ENCODE measurements at places on chromosomes 7 and 10.

DNA sequence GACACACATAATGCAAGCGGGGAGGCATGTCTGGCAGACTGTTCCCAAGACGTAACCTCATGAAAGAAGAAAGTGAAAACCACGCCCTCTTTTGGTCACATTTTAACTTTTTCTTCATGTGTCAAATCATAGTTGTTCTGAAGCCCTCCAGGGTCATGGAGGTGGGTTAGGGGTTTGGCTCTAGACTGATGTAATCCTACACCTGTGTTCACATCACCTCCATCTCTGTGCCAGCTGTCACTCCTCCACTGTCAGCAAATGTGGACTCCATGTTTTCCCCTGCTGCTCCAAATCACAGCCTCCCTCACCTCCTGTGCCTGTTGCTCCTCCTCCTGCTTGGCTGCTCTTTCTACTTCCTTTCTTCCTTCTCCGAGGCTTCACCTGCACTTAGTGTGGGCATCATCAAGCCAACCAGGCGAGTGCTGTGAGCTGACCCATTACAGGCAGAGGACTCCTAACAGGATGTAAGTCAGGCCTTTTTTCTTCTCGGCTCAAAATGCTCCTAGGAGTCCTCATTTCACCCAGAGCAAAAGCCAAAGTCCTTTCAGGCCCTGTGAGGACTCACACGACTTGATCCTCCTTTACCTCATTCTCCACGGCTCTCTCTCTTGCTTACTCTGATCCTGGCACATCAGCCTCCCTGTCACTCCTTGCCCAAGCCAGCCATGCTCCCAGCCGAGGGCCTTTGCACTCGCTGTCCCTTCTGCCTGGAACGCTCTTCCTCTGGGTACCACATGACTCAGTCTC lies 66.4 kb upstream of the IFRD1 start:
- no peak for DNase-seq

DNA sequence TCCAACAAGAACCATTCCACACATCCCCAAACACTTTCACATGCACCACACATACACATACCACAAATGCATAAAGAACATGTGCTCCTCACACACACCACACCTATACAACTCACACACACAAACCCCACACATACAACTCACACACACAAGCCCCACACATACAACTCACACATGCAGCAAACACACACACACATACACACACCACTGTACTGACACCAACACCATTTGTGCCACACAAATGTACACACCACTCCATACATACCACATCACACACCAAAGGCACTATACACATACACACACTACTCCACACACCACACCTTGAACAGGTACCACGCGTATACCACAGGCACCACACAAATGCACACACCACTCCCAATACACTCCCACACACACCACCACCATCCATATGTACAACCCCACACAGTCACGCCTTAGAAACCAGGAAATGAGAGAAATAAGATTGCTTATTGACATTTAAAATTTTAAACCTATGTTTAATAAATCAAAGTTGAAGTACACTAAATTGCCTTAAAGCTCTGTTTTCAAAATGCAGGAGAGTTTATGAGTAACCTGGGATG lies 107.4 kb downstream of the ARL4A start:
- no peak for DNase-seq

DNA sequence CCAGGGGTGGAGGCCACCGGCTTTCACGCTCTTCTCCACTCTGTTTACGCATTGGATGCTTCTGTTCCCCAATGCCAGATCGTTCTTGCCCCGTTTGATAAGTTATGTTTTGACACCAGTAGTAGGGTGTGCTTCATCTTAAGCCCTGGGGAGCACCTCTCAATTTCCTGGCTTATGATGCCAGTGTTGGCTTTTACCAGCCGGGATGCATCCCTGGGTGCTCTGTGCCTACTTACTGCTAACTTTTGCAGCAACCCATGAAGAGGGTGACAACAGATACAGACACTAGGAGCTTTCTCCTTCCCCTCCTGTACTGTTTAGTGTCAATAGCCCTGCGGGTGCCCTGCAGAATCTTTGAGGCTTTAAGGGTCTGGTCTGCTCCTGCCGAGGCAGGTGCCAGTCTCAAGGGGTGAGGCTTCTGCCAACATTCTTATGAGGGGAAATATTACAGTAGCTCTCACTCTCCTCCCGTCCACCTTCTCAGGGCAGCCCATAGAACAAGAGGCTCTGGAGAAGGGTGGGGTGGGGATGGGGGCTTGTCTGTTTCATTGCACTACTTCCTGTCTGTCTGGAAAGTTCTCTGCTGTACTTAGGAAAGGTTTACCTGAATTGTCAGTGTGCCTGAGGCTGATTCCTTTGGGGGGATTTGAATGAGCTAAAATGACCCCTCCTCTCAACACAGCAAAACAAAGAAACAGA lies 23.3 kb downstream of the ADCY1 start:
- DNase-seq = no peak

GRCh38 chr10:59079386-59080226 lies 96.8 kb upstream of the PHYHIPL start:
- DNase-seq = no peak

DNA sequence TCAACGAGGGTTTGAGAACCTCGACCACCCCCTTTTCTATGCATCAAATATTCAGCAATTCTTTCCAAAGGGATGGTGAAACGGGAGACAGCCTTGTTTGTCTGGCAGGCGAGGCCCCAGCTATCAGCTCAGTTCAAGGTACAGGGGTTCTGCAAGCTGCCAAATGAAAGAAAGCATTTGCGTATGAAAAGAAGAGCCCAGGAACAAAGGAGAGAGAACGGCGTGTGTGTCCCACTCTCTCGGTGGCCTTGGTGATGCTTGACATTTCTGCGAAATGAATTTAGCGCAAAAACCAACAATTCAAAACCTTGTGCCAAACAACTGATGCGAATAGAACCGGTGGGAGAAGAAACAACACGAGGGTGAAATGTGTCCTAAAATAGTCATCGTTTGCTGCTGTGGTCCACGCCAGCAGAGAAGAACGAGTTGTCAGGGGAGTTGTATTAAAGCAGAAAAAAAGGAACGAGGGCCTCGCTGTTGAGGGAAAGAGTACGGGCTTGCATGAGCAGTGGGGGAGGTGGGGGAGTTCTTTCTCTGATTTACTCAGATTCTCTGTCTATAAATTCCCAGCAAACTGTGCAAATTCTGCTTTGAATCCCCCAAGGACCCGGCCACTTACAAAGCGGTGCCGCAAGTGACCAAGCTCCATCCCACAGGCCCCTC lies 97.7 kb downstream of the TMEM130 start:
- no peak for DNase-seq

DNA sequence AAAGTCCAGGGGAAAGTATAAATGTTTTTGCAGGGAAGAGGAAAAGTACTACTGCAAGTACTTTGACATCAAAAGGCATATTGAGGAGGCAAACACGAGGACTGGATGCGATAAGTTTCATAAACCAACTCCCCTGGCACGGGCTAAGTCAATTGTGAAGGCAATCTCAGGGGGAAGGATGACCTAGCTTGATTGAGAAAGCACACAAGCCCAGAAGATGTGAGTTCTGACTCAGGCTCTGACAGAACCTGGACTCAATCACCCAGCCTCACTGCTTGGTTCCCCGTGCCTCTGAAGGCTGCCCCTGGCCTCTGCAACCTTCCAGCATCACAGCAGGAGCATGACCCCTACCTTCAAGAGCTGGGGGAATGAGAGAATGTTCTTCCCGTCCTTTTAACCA lies 93.2 kb upstream of the ZNF438 start:
- no peak for DNase-seq

- no peak for DNase-seq
These were observed 176.5 kb downstream of the PFKFB3 start for GRCh38 chr10:6379015-6379776.

- DNase-seq = no peak
These were observed 1241.7 kb downstream of the TYW1 start for GRCh38 chr7:68238204-68238805.

DNA sequence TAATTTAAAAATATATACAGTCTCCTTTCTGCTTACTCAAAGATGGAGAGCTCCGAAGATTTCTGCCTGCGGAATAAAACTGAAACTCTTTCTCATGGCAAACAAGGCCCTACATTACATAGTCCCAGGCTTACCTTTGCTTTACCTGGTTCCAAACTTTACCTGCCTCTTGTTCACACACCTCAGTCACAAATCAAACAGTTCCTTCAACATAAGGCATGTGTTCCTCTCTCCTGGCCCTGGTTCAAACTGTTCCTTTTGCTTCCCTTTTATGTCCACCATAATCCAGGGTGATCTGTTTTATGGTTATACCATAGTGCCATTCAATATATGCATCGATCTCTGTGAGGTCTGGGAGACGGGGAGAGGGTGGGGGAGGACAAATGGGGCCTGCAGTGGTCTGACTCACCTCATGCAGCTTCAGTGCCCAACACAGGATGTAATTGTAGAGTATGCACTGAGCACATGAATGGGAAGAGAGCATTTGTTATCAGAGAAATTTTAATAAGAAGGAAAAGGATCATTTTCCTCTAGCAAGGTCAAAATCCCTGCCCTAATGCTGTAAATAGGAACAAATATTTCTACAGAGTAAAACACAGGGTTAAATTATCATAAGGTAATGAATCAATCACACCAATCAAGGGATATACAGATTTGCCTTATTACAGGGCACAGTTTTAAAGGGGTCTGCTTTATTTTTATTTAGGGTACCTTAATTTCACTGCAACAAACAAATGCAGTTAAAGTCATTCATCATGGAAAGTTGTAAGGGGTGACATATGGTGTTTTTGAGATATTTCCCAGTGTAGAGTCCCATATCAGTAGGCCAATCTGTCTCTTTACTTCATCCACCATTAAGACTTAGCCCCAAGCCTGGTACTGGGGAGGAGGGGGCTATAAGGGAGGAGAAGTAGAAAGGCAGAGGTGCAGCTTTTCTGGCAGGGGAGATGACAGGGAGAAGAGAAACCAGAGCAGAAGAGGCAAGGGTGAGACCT lies 88.8 kb upstream of the PDE1C start:
- no peak for DNase-seq

DNA sequence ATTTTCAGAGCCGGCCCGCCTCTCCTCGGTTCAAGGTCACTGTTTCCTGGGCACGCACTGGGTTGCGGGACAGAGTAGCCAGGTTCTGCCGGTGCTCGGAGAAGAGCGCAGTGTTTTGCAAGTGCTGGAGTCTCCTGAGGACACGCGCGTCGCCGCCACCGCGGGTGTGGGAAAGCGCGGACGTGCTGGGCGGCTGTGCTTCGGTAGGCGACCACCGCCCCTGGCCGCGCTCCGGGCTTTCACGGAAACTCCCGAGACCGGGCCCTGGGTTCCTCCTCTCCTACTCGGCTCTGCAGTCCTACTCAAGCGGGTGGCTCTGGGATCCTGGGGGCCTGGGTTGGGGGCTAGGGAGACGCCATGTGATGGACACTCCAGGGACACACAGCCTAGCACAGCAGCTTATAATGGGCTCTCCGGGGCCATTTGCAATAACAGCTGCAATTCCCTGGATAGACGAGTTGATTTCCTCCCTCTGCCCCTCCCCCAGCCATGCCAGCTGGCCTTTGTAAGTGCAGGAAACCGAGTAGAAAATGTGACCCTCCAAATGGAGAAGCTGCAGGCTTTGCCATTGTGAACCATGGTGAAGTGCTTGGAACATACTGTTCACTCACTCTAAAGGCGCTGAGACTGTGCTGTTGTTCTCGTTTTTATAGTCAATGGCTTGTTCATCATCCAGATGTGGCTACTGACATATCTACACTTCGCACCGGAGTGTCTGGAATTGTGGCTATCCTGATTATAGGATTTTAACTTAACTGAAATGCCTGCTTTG lies 2.1 kb downstream of the FRAT1 start:
- DNase-seq = no peak

GRCh38 chr10:61899069-61899531 lies 2.4 kb upstream of the ARID5B start:
- DNase-seq = no peak

GRCh38 chr10:89363729-89364442 lies 14.0 kb upstream of the IFIT1B start:
- no peak for DNase-seq

GRCh38 chr10:17138460-17139042 lies 8.9 kb upstream of the CUBN start:
- no peak for DNase-seq

Measured in stimulated activated CD8-positive, alpha-beta memory T cell treated with anti-CD3 and anti-CD28 coated beads, Interleukin-4, amount 100 ng/mL, for 4 hours (primary cell).